COR-L47 (cell line): ENCODE measurements at places on chromosomes 5 and 9.

- no peak for DNase-seq
Measured at GRCh38 chr5:172805736-172806255, 28.3 kb upstream of the ERGIC1 start.

- no peak for DNase-seq
Measured at GRCh38 chr5:104045987-104046386, 483.4 kb upstream of the NUDT12 start.

- no peak for DNase-seq
Measured at GRCh38 chr9:120183615-120184014, 396.4 kb downstream of the CDK5RAP2 start.

- no peak for DNase-seq
Measured at GRCh38 chr9:98886691-98887229, 56.9 kb upstream of the COL15A1 start.

- DNase-seq = no peak
Measured at GRCh38 chr5:134120386-134121138, 6.1 kb downstream of the TCF7 start.

- no peak for DNase-seq
Measured at GRCh38 chr9:133854048-133854447, 115.9 kb upstream of the SARDH start.

- DNase-seq = no peak
Measured at GRCh38 chr9:137314561-137315560, 12.8 kb upstream of the NRARP start.

DNA sequence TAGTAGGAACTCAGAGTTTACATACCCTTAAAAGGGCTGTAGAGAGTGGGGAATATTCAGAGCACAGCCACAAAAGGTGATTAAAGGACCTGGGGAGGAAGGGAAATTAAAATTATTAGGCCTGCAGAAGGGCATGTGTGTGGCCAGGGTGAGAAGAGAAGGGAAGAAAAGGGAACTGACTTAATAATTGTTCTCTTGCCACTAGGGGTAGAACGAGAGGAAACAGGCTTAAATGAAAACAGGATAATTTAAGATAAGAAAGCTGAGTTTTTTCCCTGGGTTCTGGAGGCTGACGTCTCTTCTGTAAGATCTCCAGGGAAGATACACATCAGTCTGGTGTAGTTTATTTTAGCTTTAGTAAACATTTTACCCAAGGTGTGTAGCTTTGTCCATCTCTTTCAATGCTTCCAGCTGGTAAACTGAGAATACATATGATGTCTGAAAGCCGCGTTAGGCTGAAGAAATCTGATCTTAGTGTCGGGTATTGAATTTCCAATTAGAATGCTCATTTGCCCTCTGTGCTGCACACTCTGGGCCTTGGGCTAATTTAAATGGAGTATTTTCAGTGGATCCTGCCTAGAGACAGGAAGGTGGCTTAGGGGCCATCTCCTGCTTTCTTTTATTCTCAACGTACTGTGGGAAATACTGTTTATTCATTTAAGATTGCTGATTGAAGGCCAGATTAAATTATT, 416.8 kb downstream of the TMEM38B start:
- peak; percentile 7 for DNase-seq

- DNase-seq = no peak
Measured at GRCh38 chr5:143065996-143066522, 295.9 kb downstream of the ARHGAP26 start.
